ENCODE measurements at places on chromosomes 2 and 18.
A peak's percentile ranks its signal among the peaks of the same experiment; 100 is the strongest.

- no peak for DNase-seq
Observed at GRCh38 chr18:27064673-27065072, 120.4 kb downstream of the CHST9 start.

- DNase-seq = no peak
Observed at GRCh38 chr18:3889121-3889520, 439.1 kb downstream of the TGIF1 start.

DNA sequence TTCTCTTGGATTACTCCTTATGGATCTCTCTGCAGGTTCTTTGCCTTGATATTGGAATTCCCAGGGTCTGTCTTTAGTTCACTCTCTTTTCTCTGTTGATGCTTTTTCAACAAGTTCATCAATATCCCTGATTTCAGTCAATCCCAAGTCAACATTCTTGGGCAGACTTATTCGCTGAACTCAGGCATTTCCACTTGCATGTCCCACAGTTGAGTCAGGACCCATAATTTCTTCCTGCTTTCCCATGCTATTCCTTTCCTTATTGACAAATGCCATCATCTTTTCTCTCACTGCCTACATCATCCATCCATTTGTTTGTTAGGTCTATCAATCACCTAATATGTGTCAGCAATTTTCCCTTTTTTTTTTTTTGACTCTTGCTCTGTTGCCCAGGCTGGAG is 11.6 kb downstream of the GPD2 start:
- DNase-seq = no peak

DNA sequence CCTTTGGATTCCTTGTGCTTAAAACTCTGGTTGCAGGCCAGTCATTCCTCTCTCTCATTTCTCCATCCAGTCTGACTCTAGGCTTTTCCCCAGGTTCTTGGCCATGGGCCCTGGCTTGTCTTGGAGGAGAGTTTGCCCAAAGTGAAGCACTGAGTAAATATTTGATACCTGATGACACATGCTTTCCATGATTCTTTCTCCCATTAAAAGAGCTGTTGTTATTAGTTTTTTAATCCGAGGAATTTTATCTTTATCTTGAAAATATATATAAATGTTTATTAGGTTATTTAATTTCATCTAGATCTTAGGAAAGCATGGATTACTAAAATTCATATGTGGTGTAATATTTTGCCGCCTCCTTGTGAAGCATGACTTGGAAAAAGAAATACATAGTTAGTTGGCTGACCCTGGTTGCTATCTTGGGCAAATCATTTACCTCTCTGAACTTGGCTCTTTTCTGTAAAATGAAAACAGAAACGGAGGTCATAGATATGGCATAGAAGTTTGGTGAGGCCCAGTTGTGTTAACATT is 650.1 kb downstream of the SLC4A3 start:
- no peak for DNase-seq

- DNase-seq = no peak
Observed at GRCh38 chr2:239804161-239805042, 220.7 kb downstream of the NDUFA10 start.

- DNase-seq = no peak
Observed at GRCh38 chr2:31654241-31654640, 73.5 kb upstream of the SRD5A2 start.

DNA sequence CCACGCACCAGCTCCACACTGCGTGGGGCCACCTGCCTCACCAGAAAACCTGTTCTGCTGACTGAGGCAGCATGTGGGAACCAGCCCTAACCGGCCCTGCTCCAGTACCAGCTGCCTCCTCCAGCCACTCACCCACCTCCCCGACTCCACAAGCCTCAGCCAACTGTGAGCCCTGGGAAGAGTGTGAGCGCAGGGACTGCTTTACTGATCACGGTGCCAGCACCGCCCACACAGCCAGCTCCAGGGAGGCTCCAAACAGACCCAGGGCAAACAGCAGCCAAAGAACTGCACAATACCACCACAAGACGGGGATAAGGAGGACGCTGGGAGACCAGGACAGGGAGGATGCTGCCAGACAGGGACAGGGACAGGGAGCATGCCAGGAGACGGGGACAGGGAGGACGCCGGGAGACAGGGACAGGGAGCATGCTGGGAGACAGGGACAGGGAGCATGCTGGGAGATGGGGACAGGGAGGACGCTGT is 28.4 kb downstream of the EIPR1 start:
- peak; percentile 10 for DNase-seq

DNA sequence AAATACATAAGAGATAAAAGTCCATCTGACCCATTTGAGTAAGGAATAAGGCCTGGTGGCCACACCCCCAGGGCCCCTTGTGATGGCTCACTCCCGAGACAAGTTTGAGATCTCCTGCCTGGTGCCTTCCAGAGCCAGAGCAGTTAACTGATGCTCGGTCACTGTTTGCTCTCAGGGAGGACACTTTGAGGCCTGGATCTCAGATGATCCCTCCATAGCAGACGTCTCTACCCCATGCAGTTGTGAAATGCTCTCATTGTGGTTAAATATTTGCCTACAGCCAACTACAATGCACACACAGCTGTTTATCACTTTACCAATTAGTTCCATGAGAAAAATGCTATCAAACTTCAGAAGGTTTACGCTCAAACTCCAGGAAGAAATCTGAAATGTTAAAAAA is 12.3 kb downstream of the GYPC start:
- no peak for DNase-seq

DNA sequence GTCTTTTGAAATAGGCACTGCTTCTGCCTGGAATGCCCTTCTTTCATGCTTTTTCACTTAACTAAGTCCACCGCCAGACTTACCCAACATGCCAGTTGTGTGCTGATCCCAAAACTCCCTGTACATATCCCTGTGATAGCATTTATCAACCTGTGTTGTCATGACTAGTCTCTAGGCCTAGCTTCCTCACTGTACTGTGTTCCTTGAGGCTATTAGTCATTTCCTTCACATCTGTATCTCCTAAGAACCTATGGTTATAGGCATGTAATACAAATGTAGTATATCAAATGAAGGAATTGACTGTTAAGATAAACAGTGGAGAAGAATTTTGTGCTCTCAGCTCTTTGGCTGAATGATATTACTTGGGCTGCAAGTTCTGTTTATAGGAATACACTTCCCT is 184.3 kb downstream of the CYRIA start:
- DNase-seq = no peak

GRCh38 chr2:187547353-187547979 is 6.8 kb downstream of the TFPI start:
- no peak for DNase-seq

DNA sequence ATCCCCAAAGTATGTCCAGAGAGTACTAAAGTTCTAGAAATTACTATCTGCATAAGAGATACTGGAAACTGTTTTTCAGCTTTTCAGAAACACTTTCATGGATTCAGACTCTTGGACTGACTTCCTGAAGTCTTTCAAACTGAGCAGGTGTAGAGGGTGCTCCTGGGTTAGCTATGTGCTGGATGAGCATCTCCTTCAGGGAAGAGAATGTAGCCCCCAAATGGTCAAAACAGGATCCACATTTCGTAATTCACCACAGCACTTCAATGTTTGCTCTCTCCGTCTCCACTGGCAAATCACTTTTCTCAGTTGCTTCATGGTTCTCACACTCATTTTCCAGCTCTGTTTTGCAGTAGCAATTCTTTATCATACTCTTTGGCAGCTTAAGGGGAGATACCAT is 23.2 kb upstream of the SATB2 start:
- no peak for DNase-seq

DNA sequence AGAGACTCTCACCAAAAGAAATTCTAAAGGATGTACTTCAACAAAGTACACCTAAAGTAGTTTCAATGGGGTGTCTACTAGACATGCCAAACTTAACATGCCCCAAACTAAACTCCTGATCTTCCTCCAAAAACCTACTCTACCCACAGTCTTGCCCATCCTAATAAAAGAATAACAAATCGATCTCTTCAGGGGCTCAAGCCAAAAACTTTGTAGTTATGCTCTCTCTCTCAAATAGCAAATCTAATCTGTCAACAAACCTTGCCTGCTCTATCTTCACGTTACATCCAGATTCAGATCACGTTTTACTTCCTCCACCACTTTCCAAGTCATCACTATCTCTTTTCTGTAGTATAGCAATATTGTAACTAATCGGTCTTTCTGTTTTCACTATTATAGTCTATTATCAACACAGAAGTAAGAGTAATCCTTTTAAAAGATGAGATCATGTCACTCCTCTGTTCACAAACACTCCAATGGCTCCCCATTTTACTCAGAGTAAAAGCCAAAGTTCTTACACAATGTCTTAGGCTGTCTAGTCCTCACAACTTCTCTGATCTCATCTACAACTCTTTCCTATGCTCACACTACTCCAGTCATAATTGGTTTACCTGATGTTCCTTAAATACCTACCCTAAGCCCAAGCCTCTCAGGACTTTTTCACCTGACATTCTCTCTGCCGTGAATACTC is 79.9 kb downstream of the THADA start:
- no peak for DNase-seq

DNA sequence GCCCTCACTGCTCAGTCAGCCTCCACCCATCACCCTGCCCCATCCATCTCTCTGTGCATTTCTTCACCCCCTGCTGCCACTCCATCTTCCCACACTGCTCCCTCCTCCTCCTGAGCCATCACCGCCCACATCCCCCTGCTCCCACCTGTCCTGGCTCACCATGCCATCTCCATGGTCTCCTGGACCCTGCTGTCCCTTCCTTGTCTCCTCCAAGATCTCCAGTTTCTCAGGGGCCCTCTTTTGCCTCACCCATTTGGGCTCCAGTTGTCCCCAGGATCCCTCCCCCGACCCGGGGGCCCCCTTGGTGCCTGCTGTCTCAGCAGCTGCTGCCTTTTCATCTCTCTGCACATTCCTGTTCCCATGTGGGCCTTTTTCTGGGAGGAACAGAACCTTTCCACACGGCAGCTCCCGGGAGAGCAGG is 10.6 kb downstream of the SPEG start:
- peak; percentile 71 for DNase-seq
